Stimulated activated CD4-positive, alpha-beta T cell treated with anti-CD3 and anti-CD28 coated beads, TNF-alpha, amount 100 ng/mL, for 48 hours (primary cell): ENCODE measurements at places on chromosomes 1 and 21.

- DNase-seq: no peak
Measured at GRCh38 chr1:34425785-34426184, 249.1 kb downstream of the C1orf94 start.

DNA sequence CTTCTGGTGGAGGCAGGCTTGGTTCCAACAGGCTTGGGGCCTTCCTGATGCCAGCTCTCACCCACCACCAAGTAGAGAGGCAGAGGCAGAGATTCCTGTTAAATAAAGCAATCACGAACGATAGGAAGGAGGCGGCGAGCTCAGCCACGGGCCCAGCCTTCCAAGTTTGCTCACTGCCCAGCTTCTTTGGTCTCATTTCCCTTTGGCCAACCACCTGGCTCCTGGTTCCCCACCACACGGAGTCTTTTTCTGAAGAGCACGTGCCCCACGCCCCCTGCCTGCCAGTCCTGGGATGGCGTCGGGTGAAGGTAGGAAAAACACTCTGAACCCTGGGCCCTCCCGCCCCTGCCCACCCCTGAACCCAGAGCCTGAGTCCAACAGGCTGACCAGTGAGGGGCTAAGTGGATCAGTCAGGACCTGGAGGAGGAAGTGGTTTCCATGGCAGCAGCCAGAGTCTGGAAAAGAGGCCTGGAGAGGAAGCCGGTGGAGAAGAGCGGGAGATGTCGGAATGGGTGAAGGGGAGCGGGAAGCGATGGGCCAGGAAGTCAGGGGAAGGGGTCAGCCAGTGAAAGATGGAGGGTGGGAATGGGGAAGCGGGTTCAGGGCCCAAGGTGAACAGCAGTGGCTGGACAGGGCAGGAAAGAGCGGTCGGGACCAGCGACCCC is 158.2 kb upstream of the KLHDC7A start:
- DNase-seq: no peak

GRCh38 chr1:102163799-102164198 is 167.1 kb upstream of the OLFM3 start:
- DNase-seq: no peak

DNA sequence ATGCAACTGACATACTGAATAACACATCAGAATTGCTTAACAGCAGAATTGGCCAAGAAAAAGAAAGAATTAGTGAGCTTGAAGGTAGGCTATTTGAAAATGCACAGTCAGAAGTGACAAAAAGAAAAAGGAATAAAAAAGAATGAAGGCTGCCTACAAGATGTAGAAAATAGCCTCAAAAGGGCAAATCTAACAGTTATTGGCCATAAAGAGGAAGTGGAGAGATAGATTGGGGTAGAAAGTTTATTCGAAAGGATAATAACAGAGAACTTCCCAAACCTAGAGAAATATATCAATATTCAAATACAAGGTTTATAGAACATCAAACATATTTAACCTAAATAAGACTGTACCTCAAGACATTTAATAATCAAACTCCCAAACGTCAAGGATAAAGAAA is 67.5 kb downstream of the ATP6V1G3 start:
- no peak for DNase-seq

DNA sequence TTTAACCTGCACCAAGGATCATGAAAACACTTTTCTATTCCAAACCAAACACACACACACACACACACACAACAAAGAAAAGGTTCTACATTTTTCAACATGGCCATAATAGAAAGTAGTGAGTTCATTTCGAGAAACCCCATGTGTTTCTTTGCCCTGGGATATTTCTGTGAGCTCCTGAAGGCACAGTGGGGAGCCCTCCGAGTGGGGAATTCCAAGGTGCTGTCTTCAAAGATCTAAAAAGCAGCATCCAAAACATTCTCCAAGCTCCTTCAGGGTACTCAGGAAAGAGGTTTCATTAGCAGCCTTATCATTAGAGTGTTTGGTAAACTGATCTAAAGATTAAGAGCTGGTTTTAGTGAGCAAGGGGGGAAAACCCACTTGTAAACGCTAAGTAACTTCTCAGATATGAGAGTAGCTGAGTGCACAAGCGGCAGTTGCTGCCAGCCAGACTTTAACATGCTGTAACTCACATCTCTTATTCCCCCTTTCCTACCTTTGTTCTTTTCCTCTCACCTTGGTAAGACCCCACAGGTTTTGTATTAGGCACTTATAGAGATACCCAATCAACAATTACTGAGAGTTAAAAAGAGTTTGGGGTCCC is 38.3 kb downstream of the ZC3H11B start:
- DNase-seq: no peak

GRCh38 chr21:28445141-28445830 is 547.4 kb downstream of the LTN1 start:
- DNase-seq: no peak

GRCh38 chr1:41500378-41500777 is 15.9 kb upstream of the EDN2 start:
- no peak for DNase-seq

- no peak for DNase-seq
Measured at GRCh38 chr1:60583696-60584095, 498.7 kb upstream of the NFIA start.
